A549 treated with AZD2906 at 1 μM for 4 hours (cell line): ENCODE measurements at places on chromosomes 12 and 14. TPM values are rescaled to one million over a fixed set of nuclear protein-coding genes. Genes with fewer than 3 reads are reported as not detected.

The GALNT8 gene
- total RNA-seq = not detected in 5 replicates

The MBIP gene
- total RNA-seq = 12.8 to 17.7 TPM (median 14.6 TPM) in 5 replicates

The PLXNC1 gene
- 0.06 to 0.15 TPM (median 0.10 TPM) in 5 replicates for total RNA-seq

The XPOT gene
- 37.9 to 44.6 TPM (median 40.2 TPM) in 5 replicates for total RNA-seq

The C12orf56 gene
- total RNA-seq = 0.02 to 0.17 TPM (median 0.05 TPM) in 4 of 5 replicates, not detected in the other

The OTX2 gene
- not detected in 5 replicates for total RNA-seq

The ADAM21 gene
- total RNA-seq = 0.02 to 0.03 TPM in 2 of 5 replicates, not detected in the others

The KERA gene
- total RNA-seq = not detected in 5 replicates

The CD163 gene
- 0.03 to 0.06 TPM (median 0.06 TPM) in 3 of 5 replicates, not detected in the others for total RNA-seq

The ARHGEF25 gene
- total RNA-seq = 4.2 to 5.6 TPM (median 5.4 TPM) in 5 replicates

The GPRC5D gene
- 0.40 TPM in 1 of 5 replicates, not detected in the others for total RNA-seq

The OTUB2 gene
- total RNA-seq = 2.4 to 3.4 TPM (median 2.7 TPM) in 5 replicates

The TSPAN19 gene
- total RNA-seq = 0.02 to 0.06 TPM in 2 of 5 replicates, not detected in the others

The ARHGAP9 gene
- total RNA-seq = 0.33 to 0.96 TPM (median 0.48 TPM) in 5 replicates

The FKBP3 gene
- total RNA-seq = 105 to 125 TPM (median 109 TPM) in 5 replicates

The RPL10L gene
- not detected in 5 replicates for total RNA-seq

The CEBPE gene
- 0.06 TPM in 1 of 5 replicates, not detected in the others for total RNA-seq

The ESPL1 gene
- 15.3 to 20.4 TPM (median 18.2 TPM) in 5 replicates for total RNA-seq

The RTL1 gene
- total RNA-seq = 0.16 to 0.27 TPM (median 0.22 TPM) in 5 replicates

The CD27 gene
- total RNA-seq = not detected in 5 replicates

The CARMIL3 gene
- total RNA-seq = 0.48 to 0.59 TPM (median 0.49 TPM) in 5 replicates

The CLEC4C gene
- total RNA-seq = not detected in 5 replicates

The LRP6 gene
- total RNA-seq = 10.9 to 15.8 TPM (median 15.0 TPM) in 5 replicates

The TAS2R50 gene
- total RNA-seq = not detected in 5 replicates

The PRB2 gene
- not detected in 5 replicates for total RNA-seq

The LRP1 gene
- 13.3 to 15.9 TPM (median 14.0 TPM) in 5 replicates for total RNA-seq

The FAM234B gene
- total RNA-seq = 3.8 to 5.0 TPM (median 4.3 TPM) in 5 replicates

The TRPV4 gene
- 0.07 to 0.11 TPM (median 0.08 TPM) in 5 replicates for total RNA-seq

The SMCO2 gene
- 0.09 to 0.18 TPM (median 0.10 TPM) in 3 of 5 replicates, not detected in the others for total RNA-seq

The NFE2 gene
- 0.03 to 0.08 TPM (median 0.07 TPM) in 4 of 5 replicates, not detected in the other for total RNA-seq

The CPNE6 gene
- total RNA-seq = 0.05 to 0.12 TPM (median 0.06 TPM) in 4 of 5 replicates, not detected in the other

The TSPAN11 gene
- 0.04 to 0.11 TPM (median 0.06 TPM) in 5 replicates for total RNA-seq

The IGF1 gene
- not detected in 5 replicates for total RNA-seq

The HOXC4 gene
- 2.0 to 3.3 TPM (median 2.6 TPM) in 5 replicates for total RNA-seq

The AMN gene
- 0.14 to 0.48 TPM (median 0.28 TPM) in 5 replicates for total RNA-seq

The C12orf54 gene
- not detected in 5 replicates for total RNA-seq

The CIROP gene
- total RNA-seq = not detected in 5 replicates

The MANSC1 gene
- 3.2 to 3.9 TPM (median 3.6 TPM) in 5 replicates for total RNA-seq

The STYK1 gene
- 0.16 to 0.28 TPM (median 0.18 TPM) in 5 replicates for total RNA-seq

The KRT72 gene
- total RNA-seq = 0.05 TPM in 1 of 5 replicates, not detected in the others

The DPF3 gene
- 0.05 to 0.16 TPM (median 0.10 TPM) in 5 replicates for total RNA-seq
